NCI-H1048 (cell line): ENCODE measurements at places on chromosomes 16 and 17.

DNA sequence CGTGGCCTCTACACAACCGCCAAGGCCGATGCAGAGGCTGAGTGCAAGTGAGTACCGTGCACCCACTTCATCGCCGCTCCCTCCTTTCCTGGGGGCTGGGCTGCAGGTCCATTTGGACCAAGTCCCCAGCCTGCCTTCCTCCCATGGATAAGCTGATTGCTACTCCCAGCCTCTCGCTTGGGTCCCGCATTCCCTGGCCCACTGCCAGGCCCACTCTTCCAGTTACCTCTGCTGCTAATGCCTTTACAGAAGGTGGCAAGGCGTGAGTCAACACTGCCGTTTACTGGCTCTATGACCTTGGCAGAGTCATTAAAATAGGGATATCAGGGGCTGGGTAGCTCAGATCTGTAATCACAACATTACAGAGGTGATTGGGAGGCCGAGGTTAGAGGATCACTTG lies 11.2 kb downstream of the SULT1A2 start:
- no peak for DNase-seq

DNA sequence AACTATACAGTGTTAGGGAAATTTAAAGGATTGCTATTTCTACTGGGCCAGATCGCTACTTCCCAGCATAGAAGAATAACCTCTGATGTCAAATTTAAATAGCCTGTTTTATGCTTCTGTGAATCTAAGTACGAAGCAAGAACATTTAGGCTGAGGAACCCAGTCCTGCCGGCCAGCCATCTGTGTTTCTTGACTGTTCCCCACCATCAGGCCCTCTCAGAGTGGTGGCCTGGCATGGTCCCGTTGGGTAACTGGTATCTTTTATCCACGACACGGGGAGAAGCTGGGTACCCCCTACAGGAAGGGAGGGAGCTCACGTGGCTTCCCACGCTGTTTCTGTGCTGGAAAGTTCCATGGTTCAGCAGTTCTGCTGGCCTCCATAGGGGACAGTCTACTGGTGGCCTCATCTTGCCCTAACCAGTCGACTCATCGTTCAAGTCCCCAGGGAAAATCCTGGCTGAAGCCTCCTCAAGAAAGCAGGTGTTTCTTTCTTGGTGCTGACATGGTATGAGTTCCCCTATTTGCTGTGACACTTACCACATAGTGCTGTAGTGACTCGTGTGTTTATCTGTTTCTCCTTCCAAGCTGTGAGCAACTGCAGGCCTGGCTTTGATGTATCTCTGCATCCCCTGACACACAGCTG lies 201.7 kb upstream of the NLRP1 start:
- DNase-seq, result no peak

GRCh38 chr16:85372627-85373372 lies 240.3 kb upstream of the GSE1 start:
- DNase-seq, result no peak

DNA sequence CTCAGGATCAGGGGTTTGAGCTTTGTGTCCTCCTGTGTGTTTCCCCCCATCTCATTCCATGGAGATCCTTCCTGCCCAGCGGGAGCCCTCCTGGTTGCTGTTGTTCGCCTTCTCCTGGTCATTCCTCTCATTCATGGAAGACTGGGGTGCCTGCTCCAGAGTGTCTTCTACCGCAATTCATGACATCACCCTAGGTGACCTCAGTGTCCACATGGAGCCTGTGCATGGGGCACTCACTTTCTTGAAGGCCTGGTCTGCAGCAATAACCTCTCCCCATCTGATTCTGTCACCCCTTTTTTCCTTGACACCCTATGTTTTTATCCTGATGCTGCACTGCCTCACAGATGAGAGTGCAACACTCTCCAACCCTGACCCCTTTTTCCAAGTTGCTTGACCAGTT lies 21.4 kb upstream of the ARHGAP17 start:
- DNase-seq, result no peak

GRCh38 chr17:82799591-82799990 lies 40.2 kb downstream of the ZNF750 start:
- no peak for DNase-seq

DNA sequence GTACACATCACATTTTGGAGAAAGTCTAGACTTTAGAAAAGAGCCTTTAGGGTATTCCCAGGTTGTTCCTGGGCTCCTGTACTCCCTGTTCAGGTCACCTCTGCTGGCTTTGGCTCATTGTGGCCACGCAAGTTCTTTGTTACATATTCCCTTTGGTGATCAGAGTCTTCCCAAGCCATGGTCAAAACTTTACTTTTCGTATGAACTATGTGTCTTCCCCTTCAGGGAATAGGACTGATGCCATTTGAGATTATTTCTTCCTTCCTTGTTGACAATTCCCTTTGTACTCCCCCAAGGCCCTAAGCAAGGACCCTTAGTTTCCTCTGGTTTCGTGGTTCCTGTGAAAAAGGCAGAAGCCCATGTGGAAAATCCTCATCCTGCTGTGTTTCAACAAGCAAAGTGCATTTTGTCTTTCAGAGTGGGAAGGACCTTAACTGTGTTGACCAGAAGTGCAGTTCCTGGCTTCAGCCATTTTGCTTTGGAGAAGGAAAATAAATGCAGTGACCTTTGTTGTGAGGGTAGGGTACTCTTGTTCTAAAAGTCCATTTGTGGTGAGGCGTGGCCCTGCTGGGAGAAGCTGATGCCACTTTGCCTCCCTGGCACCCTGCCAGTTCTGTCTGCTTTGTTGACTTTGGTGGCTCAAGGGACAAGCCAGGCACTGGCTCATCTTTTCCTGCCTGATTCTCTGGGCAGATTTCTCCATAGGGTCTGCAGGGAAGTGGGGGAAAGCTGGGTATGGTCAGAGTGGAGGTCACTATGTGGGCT lies 55.1 kb downstream of the ZNRF1 start:
- peak; percentile 3 for DNase-seq

DNA sequence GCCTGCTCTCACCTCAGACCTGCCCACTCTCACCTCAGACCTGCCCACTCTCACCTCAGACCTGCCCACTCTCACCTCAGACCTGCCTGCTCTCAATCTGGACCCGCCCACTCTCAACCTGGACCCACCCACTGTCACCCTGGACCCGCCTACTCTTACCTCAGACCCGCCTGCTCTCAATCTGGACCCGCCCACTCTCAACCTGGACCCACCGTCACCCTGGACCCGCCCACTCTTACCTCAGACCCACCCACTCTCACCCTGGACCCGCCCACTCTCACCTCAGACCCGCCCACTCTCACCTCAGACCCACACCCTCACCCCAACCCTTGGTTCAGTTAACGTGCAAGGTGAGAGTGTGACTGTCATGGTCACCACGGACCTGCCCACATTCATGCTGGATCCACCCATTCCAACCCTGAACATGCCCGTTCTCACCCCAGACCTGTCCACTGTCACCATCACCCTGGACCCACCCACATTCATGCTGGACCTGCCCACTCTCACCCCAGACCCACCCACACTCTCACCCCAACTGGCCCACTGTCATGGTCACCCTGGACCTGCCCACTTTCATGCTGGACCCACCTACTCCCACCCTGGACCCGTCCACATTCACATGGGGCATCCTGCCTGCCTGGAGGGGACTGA lies 31.2 kb upstream of the ENPP7 start:
- no peak for DNase-seq

GRCh38 chr16:53726625-53727024 lies 22.7 kb downstream of the FTO start:
- DNase-seq, result no peak

GRCh38 chr17:82257473-82257872 lies 16.0 kb downstream of the CSNK1D start:
- DNase-seq, result no peak

GRCh38 chr17:64736804-64737492 lies 74.8 kb upstream of the SMURF2 start:
- no peak for DNase-seq

DNA sequence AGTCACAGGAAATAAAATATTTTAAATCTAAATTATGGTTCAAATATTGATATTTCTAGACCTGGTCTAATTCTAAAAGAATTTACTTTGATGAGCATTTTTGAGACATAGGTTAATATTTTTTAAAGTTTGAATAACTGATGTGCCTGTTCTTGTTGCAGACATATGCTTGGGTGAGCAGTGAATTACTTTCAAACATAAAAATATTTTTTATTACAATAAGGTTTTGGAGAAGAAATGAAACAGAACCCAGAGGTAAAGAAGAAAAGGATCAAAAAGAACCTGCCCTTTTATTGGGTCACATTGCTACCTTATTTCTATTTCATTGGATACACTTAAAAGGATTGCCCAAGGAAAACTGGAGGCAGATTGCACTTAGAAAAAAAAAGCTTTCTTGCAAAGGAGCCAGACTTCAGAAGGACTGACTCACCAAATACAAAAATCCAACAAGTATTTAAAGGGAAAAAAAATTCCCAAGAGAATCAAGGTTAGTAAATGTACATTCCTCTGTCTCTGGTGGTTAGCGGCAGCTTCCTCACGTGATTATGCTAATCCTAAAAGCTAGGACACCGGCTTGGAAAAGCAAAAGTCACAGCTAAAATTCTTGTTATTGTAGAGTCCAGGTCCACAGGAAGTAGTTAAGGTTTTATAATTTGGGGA lies 18.5 kb downstream of the ENPP7 start:
- no peak for DNase-seq

GRCh38 chr17:63819585-63820537 lies 7.4 kb upstream of the PSMC5 start:
- no peak for DNase-seq

DNA sequence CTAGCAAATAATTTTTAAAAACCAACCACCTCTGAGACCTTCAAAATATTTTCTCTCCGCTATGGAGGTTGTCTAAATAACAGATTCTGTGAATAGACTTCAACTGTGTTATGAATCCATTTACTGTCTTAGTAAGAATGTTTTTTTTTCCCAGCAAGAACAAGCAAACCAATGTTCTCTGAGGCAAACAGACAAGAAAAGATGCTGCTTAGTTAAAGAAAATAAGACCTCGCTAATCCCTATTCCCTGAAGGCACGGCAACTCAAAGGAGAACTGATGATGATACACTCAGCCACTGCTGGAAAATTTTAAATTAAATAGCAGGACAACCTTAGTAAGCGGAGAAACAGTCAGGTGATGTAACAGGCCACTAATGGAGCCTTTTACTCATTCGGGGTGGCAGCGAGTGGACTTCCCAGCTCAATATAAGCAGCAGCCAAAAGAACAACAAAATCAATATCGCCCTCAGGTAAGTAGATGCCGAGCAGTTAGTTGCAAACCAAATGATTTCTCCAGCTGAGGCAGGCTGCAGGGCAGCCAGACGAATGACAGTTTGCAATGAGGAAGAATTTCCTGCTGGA lies 81.8 kb downstream of the CPPED1 start:
- DNase-seq, result no peak

- DNase-seq, result no peak
These were observed 145.6 kb downstream of the TMEM132E start for GRCh38 chr17:34725008-34725407.

DNA sequence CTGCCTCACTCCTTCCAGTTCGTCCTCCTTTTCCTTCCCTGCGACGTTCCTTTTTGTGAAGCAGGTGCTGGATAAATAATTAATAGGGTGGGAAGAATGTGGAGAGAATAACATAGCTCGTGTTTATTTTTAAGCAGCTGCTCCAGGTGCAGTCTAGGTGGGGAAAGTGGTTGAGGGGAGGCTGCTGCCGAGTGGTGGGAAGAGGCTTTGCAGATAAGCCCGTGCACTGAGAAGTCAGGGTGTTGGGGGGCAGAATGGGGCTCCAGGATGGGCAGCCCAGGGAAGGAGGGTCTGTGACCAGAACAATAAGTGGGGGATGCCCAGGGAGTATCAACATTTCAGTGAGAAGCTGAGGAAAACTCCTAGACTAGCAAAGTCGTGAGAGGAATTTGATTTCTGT lies 300.5 kb downstream of the CPPED1 start:
- DNase-seq, result no peak

DNA sequence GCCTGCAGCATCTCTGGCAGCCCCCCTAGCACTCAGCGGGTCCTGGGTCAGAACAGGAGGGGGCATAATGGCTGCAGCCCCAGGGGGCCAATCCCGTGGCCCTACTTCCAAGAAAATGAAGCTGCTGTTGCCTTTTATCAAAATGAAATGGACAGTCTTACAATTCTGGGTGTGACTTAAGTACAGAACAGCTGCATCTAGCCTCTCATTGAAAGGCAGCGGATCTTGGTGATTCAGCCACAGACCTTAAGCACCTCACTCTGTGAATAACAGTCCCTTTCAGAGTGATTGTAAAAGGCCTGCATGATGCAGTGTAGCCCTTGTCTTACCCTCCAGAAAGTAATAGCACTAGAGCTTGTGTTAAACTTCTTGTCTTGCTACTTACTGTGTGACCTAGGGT lies 11.5 kb upstream of the UMOD start:
- DNase-seq, result no peak

DNA sequence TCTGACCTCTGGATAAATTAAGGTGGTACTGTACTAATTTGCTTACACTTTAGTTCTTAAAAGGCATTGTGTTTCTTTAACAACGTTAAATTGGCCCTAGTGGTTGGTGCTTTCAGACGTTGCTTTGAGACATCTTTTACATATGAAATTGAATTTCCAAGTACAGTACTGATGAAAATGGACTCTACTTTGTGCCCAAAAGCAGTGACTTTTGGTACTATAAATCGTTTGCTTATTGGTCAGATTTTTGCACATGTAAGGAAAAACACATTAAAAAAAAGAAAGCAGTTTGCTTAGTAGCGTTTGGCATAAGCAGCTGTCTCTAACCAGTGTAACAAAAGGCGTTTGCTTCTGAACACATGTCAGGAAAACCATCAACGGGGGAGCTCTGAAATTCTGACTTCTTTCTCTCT lies 139.6 kb downstream of the CDK5R1 start:
- DNase-seq, result no peak

GRCh38 chr17:59427425-59427921 lies 96.0 kb downstream of the YPEL2 start:
- DNase-seq, result no peak

GRCh38 chr16:79725051-79725450 lies 124.5 kb upstream of the MAF start:
- DNase-seq, result no peak

DNA sequence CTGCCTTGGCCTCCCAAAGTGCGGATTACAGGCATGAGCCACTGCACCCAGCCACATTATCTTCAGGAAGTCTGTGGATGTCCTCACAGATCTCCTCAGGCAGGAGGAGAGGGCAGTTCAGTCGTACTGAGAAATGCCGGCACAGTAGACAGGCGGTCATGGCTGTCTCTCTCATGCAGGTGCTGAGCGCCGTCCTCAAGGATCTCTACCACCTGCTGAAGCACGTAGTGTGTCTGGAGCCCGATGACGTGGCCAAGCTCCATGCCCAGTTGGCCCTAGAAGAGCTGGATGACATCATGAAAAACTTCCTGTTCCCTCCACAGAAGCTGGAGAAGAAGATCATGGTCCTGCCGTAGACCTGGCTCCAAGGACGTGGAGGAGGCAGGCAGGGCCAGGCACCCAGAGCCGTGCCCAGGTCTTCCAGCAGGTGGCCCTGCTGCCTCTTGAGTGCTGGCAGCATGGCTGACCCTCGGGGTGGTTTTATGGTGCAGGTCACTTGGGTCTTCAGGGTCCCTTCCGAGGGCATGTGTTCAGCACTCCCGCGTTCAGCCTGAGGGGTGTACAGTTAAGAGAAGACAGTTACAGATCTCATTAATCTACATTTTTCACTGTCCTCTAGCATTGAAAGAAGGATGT lies 22.0 kb upstream of the HAS3 start:
- DNase-seq, result no peak

GRCh38 chr17:40311575-40311974 lies 2.6 kb downstream of the RARA start:
- no peak for DNase-seq

- no peak for DNase-seq
These were observed 593.8 kb upstream of the GOT2 start for GRCh38 chr16:59327894-59328293.
